Stimulated activated CD4-positive, alpha-beta T cell treated with anti-CD3 and anti-CD28 coated beads, Interleukin-1b, Interleukin-23, amount 100 ng/mL, for 4 hours (primary cell): ENCODE measurements at places on chromosomes 2 and 18.

GRCh38 chr2:21770787-21771186 lies 647.0 kb downstream of the TDRD15 start:
- no peak for DNase-seq

- no peak for DNase-seq
These were observed 19.2 kb upstream of the PKDCC start for GRCh38 chr2:42028571-42029148.

- DNase-seq, result no peak
These were observed 221.5 kb downstream of the EPHA4 start for GRCh38 chr2:221350616-221351015.

DNA sequence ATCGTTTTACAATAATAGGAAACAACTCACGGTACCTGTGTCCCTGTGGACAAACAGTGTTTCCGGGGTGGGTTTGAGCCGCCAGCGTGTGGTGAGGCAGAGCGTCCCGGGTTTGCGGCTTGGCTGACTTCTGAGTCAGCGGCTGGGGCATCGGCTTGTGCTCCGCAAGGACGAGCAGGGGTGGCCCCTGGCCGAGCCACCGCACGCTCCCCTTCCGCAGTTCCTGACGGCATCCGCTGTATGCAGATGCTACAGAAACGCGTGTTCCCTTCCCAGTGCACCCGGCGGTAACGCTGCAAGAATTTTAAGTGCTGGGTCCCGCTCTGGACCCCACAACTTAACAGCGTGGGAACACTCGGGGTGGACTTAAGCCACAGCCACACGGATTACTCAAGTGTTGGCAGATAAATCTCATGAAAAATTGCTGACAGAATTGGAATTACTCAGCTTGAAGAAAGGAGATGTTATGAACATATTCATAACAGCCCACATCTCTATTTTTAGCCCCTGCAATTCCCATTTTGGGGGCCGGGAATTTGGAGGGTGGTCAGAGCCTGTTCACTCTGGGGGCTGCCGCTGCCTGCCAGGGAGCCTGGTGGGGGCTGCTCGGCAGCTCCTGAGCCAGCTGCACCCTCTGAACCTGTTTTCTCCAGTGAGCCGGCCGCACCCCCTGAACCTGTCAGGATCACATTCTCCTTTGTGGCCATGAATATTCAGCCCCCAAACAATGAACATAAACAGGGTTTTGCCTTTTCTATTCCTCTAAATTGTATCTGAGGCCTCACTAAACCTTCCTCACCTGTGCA lies 12.6 kb upstream of the KCNG2 start:
- DNase-seq, result no peak

- no peak for DNase-seq
These were observed 87.0 kb upstream of the ITGA6 start for GRCh38 chr2:172340394-172340793.

- no peak for DNase-seq
These were observed 545 bp downstream of the MPP4 start for GRCh38 chr2:201697899-201698298.

- no peak for DNase-seq
These were observed 97.3 kb upstream of the ST6GAL2 start for GRCh38 chr2:106983305-106983704.

- no peak for DNase-seq
These were observed 116.9 kb upstream of the ATP8B1 start for GRCh38 chr18:57920036-57920435.

- DNase-seq, result no peak
These were observed 158.9 kb downstream of the CCDC148 start for GRCh38 chr2:158297606-158298005.

GRCh38 chr2:207046724-207047123 lies 107.4 kb downstream of the CPO start:
- DNase-seq, result no peak

DNA sequence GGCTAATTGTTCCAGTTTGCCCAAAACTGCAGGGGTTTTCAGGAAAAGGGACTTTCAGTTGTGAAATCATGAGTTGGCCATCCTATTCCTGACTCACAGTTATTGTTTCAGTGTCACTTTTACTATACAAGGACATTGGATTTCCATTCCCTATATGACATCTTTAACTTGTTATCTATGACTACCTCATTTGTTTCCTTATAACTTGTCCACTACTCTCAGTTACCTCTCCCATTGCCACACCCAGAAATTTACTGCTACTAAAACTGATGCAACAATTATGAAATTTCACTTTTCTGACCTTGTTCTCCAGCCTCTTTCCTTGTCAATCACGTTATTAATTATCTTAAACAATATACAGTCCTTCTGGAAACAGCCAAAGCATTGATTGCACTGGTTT lies 116.5 kb upstream of the ZNF804A start:
- DNase-seq, result no peak

DNA sequence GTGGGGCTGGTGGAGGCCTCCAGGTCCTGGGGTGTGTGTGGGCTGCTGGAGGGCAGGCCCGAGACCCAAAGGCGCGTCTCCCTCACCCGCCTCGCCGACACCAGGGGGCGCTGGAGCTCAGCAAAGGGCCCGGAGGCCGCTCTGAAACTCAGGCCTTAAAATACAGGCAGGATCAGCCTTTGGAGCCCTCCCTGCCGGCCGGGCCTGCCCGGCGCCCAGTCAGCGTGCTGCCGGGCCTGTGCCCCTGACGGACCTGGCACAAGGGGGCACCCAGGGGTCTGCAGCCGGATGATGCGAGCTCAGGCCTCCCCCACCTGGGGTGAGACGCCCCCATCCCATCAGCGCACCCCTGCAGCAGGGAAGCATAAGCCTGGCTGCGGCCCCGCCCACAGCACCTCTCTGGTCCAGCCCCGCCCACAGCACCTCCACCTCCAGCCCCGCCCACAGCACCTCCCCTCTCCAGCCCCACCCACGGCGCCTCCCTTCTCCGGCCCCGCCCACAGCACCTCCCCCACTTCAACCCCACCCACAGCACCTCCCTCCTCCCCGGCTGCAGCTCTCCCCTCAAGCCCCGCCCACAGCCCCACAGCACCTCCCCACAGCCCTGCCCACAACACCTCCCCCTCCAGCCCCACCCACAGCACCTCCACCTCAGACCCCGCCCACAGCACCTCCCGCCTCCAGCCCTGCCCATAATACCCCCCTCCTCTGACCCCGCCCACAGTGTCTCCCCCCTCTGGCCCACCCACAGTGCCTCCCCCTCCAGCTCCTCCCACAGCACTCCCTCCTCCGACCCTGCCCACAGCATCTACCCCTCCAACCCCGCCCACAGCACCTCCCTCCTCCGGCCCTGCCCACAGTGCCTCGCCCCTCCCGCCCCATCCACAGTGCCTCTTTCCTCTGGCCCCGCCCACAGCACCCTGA lies 92.8 kb upstream of the OTOS start:
- DNase-seq, result peak; percentile 59

DNA sequence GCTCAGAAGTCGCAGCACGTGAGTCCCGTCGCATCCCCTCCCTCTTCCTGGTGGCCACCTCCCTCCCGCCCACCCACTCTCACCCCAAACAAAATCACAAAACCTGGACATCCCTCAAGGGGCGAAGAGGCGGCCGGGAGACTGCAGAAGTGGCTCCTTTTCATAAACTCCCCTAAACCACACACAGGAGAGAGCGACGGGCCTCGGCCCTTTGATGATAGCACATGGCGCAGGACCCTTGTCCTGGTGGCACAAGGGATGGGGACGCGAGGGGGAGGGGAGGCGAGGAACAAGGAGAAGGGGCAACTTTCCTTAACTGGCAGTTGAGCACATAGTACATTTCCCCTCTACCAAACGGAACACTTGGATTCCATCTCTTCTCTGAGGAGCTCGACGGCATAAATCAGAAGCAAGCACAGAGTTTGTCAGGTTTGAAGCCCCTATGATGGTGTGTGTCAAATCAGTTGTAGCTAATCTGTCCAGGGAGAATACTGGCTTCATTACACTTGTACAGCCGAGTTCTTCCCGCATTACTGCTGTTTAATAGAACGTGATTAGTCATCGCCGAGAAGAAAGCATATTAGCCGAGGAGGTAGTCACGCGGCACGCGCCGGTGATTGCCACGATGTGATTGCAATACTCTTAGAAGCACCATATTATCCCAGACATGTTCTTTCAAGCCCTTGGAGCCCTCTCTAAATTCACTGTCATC lies 43.8 kb downstream of the GBX2 start:
- DNase-seq, result no peak

DNA sequence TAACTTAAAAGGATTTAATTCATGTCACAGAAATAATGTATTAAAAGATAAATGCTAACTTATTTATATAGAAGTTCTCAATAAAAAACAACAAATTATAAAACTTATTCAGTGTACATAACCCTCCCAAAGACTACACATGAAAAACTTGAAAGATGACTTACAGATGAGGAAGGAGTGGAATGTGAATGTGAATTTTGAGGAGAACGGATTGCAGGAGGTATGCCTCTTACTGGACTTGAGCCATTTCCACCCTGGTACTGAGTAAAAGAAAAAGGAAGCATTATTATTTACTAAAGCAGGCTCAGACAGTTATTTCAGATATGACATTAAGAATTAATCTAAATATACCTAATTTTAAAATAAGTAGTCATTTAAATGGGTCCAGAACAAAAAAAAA lies 104.4 kb downstream of the TLK1 start:
- DNase-seq, result no peak

DNA sequence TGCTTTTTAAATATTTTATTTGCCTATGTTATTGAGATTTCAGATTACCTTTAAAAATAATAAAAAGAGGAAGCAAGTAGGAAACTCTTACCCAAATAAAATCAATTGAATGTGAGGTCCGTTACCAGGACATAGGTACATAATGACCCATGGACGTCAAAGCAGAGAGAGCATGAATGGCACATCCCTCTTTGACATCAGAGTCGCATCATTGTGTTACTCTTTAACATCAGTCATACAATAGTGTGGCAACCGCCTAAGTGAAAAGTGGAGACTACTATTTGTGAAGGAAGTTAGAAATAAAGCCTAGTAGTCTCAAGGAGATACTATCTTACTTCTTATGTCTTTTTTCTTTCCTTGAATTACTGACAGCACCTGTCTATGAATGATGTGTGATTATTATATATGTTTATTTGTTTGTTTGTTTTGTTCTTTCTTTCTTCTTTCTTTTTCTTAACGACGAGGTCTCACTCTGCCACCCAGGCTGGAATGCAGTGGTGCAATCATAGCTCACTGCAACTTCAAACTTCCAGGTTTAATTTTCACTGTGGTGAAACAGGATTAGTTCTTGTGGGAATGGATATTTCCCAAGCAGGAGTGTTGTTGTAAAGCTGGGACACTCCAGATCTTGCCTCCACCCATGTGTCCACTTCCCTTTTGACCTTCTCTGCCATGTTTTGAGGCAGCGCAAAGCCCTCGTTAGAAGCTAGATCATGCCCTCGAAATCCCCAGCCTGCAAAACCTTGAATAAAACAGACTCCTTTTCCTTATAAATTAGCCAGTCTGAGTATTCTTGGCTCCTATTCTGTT lies 407.2 kb upstream of the NETO1 start:
- no peak for DNase-seq

GRCh38 chr2:54977149-54977548 lies 73.1 kb downstream of the RTN4 start:
- DNase-seq, result no peak

GRCh38 chr2:8456151-8457091 lies 225.4 kb upstream of the ID2 start:
- DNase-seq, result no peak

- no peak for DNase-seq
These were observed 746.3 kb upstream of the CHAC2 start for GRCh38 chr2:53021292-53021691.

DNA sequence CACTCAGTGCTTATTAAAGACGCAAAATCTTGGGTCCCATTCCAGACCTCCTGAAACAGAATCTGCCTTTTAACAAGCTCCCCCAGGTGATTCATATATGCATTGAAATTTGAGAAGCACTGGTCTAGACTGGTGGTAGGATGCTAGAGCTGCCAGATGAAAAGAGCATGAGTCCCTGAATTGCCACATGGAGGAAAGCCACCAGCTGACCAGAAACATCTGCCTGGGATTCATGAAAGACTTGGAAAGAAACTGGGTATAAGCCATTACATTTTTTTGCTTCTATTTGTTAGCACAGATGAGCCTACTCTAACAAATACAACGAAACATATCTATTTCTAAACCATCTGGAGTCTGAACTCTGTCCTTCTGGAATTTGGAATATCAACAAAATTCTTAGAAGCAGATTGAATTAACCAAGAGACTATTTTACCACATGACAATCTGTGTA lies 228.9 kb downstream of the RBM43 start:
- DNase-seq, result no peak

DNA sequence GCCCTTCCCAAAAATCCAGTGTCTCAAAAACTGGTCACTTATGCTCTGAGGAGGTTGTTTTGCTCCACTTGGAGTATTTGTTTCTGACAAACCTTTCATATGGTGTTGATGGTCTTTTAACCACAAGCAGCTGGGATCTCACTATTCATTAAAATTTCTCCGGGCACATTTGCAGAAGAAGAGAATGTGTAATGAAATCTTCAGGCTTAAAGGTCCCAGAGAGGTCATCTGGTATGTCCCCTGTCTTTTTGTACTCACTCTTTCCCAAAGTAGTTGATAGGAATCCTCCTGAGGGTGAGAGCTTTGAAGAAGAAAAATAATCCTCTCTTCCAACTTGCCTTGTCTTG lies 430.8 kb downstream of the SETBP1 start:
- no peak for DNase-seq

GRCh38 chr2:26612522-26613240 lies 28.5 kb downstream of the CIB4 start:
- DNase-seq, result no peak

GRCh38 chr2:95278051-95278471 lies 3.8 kb downstream of the PROM2 start:
- no peak for DNase-seq

- DNase-seq, result no peak
These were observed 157.2 kb upstream of the TMEM200C start for GRCh38 chr18:6052449-6052913.

DNA sequence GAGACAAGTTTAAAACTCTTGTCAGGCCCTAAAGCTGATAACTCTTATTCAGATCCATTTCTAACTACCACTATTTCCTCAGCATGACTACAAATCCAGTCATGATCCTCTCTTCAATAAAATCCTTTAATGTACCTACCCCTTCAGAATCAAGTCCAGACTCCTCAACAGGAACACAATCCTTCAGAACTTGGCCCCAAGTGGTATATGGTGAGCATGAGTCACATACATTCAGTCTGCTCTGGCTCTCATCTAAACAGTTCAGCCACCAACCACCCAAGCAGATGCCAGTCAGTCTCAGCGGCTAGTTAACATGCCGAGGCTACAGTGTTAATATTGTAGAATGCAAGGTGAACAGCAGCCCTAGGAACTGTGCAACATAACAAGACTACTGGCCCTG lies 9.7 kb downstream of the LMAN2L start:
- DNase-seq, result no peak

- DNase-seq, result no peak
These were observed 11.8 kb upstream of the DSG2 start for GRCh38 chr18:31486165-31486564.

DNA sequence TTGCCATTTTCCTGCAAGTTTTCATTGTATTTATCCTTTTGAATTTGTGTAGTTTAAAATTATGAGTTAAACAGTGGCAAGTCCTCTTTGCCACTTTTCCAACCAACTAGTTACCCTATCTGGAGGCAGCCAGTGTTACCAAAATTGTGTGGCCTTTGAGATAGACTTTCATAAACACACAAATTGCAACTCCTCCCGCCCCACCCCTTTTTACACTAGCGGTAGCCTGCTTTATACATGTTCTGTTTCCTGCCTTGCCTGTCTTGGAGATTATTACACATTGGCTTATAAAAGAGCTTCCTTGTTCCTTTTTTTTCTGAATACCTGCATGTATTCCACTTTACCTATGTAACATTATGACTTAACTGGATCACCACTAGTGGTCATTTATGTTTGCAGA lies 56.5 kb downstream of the RPIA start:
- DNase-seq, result no peak
